Stimulated activated effector memory CD8-positive, alpha-beta T cell treated with anti-CD3 and anti-CD28 coated beads, Interleukin-12 subunit alpha, Interleukin-12 subunit beta, amount 100 ng/mL, for 72 hours (primary cell): ENCODE measurements at places on chromosomes 7 and 10.

GRCh38 chr10:57921140-57921539, 346.6 kb downstream of the IPMK start:
- no peak for DNase-seq

DNA sequence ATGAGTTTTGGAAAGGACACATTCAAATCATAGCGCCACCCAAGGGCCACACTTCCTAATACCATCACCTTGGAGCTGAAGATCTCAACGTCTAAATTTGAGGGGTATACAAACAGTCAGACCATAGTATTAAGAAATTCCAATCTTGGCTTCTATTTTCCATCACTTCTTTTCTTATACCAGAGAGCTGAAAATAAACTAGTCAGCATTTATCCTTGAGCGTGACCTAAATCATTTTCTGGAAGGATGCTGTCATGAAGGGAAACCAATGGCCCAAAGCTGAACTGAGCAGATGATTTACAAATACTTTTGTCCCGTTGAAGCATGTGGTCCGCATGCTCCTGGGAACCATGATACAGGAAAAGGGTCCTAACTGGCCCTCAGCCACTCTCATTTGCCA, 921.9 kb downstream of the CCSER2 start:
- no peak for DNase-seq

DNA sequence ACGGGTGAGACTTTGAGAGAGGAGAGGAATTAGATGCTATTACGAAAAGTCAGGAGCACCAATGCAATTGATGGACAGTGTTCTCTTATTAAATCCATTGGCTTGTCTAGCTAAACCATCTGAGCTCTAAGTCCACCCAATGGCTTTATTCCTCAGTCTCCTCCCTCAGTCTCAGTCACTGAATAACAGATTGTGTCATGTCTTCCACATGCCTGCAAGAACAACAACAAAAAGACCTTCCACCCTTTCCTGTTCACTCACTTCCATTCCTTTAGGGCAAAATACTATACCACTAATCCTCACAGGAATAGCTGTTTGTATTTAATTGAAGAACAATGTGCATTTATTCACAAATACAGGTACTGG, 154.8 kb upstream of the LAMB4 start:
- DNase-seq: no peak

DNA sequence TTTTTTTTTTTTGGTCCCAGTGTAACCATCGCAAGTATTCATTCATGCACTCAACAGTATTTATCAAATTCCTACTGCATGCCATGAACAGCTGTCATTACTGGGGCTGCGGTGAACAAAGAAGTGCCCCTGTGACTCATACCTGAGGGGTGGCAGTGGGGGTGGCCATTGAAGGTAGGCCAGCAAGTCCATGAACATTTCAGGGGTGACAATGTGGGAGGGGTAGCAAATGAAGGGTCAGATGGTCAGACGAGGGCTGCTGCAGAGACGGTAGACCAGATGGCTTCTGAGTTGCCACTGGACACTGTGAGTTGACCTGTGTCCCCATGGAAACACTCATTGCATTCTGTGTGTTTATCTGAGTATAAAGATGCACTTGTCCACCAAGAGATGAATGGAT, 92.5 kb upstream of the PITRM1 start:
- no peak for DNase-seq

DNA sequence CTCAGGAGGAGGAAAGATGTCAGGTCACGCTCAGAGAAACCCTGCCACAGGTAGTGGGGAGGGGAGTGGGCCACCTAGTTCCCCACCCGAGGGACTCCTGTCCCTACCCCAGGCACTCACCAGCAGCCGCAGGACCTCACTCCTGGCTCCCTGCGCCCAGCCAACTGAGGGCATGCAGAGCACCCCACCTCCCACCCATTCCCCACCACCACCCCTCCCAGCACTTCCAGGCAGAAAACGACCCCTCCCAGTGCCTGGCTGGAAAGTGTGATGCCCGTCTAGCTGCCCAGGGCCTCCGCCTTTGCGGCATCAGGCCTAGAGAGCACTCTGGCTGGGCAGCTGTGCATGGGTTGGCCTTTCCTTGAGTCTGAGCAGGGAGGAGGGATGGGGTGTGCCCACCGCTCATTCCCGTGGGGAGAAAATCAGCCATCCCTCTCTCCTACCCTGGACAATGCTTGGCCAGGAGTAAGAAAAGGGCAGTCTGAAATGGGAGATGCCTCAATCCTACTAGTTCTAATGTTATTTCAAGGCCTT, 1.3 kb downstream of the C10orf105 start:
- DNase-seq: no peak

GRCh38 chr7:135508883-135509588, 866 bp downstream of the CNOT4 start:
- DNase-seq: peak; percentile 6

- no peak for DNase-seq
Observed at GRCh38 chr10:125521721-125522680, 161.0 kb downstream of the TEX36 start.

- no peak for DNase-seq
Observed at GRCh38 chr10:129971381-129972144, 7.5 kb upstream of the EBF3 start.

DNA sequence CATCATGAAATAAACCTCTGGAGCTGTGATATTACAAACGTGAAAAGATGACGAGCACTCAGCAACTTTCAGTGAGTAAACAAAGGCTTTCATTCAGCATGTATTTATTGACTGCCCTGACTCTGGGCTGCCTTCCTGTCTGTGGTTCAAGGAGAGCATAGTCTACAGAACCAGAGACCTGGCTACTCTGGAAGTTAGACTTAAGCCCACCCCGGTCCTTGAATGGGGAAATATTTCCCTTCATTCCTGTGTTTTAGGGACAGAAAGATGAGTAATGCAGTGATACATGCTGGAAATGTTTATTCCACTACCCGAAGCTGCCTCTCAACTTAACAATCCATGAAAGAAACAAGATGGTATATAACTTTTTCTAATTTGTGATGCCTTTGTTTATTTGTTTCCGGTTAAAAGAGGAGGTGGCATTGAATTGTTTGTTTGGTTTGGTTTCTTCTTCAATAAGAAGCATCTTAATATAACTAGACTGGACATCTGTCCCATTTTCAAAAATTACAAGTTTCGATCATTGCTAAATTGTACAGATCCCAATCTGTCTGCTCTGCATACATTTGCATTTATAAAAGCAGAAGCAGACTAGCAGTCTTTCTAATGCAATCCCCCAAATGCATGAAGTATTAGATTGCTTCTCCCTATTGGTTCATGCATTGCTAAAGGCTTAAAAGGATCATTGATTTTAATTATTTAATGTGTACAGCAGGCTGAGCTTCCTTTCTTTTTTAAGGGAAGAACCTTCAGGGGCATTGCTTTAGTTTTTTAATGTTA, 57.7 kb downstream of the TRUB1 start:
- no peak for DNase-seq

DNA sequence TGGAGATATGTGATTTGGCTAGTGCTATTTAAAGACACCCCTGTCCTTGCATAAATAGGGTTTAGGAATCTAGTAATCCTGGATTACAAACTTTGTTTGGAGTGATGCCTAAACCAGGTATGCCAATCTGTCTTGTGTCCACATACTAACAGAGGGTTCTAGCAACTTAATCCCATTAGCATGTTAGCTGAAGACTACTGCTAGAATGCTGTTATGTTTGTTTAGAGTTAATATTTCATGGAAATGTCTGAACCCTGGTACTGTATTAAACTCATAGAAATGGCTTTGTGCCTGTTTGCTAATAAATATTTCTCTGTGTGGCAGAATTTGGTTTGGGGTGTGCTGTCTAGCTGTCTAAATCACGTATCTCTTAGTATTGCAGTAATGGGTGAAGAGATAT, 150.8 kb downstream of the PFKFB3 start:
- no peak for DNase-seq

GRCh38 chr10:58030208-58030607, 237.5 kb downstream of the IPMK start:
- no peak for DNase-seq

- no peak for DNase-seq
Observed at GRCh38 chr7:90804370-90804769, 208.2 kb downstream of the CDK14 start.

DNA sequence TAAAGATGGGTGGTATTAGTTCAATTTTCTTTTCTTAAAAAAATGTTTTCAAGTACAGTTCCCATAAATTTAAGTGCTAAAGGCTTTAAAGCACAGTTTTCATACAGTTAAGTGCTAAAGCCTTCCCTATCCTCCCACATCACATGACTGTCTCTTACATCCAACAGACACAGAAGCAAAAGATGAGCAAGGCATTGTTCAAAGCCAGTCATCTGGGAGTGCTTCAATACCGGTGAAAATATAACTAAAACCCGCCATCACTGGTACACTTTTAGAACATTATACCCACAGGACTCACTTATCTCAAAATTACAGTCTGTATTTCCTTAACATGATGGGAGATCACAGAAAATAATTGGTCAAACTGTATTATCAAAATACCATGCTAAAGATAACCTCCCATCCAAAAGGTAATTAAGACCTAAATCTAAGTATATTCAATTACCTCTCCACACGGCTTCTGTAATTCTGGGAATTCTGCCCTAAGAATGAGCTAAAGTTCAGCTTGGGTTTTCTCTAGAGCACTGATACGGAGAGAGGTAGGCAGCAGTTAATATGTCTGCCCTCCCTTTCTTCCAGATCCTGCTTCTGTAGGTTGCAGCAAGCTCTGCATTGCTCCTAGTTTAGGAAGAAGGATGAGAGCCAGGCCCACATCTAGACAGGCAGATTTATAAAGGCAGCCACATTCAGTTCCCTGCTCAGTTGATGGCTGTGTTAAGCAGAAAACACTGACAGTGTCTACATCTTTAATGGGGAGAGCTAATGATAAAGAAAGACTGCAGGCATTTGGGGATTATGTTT, 474.8 kb upstream of the PFKP start:
- no peak for DNase-seq

GRCh38 chr7:34835901-34836600, 178.0 kb downstream of the NPSR1 start:
- no peak for DNase-seq

DNA sequence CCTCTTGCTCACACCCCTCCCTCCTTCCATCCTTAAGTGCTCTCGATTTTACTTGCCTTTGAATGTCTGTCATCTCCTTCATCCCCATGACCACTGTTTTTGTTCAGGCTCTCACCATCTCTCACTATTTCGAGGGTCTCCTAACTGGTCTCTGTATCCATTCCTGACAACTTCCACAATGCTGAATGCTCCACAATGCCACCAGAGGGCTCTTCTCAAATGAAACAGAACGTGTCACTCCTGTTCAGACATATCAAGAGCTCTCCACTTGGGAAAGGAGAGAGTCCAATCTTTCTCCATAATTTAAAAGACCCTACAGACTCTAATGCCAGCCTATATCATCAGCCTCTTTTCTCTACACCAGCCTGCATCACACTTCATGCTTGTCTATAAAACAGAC, 9.0 kb upstream of the SLC13A1 start:
- no peak for DNase-seq
